Pericardium fibroblast (primary cell): ENCODE measurements at places on chromosomes 2 and 18. TPM values are rescaled to one million over a fixed set of nuclear protein-coding genes. Genes with fewer than 3 reads are reported as not detected.

GPR55 gene
- total RNA-seq = not detected in 2 replicates

SRD5A2 gene
- total RNA-seq = not detected in 2 replicates

CAPN14 gene
- 0.09 TPM in 1 of 2 replicates, not detected in the other for total RNA-seq

NMUR1 gene
- under 0.01 TPM in 1 of 2 replicates, not detected in the other for total RNA-seq

ACADL gene
- 0.09 TPM in 1 of 2 replicates, not detected in the other for total RNA-seq

PROKR1 gene
- total RNA-seq = not detected in 2 replicates

CNTNAP5 gene
- under 0.01 TPM in 1 of 2 replicates, not detected in the other for total RNA-seq

TTC39C gene
- total RNA-seq = 15.1 and 44.5 TPM in 2 replicates

ELP2 gene
- 39.3 and 43.7 TPM in 2 replicates for total RNA-seq

C2orf76 gene
- total RNA-seq = 9.8 and 18.2 TPM in 2 replicates

EML6 gene
- total RNA-seq = 0.09 and 0.12 TPM in 2 replicates

GYPC gene
- 222 and 267 TPM in 2 replicates for total RNA-seq

TMEM200C gene
- total RNA-seq = 1.2 TPM in 1 of 2 replicates, not detected in the other

BCL11A gene
- total RNA-seq = 0.12 and 1.3 TPM in 2 replicates

KCNG2 gene
- 0.47 and 2.2 TPM in 2 replicates for total RNA-seq

UPP2 gene
- not detected in 2 replicates for total RNA-seq

DYNC2LI1 gene
- total RNA-seq = 14.1 and 18.7 TPM in 2 replicates

IL36A gene
- not detected in 2 replicates for total RNA-seq

REG3G gene
- not detected in 2 replicates for total RNA-seq

ATF2 gene
- 19.6 and 26.0 TPM in 2 replicates for total RNA-seq

RBM44 gene
- not detected in 2 replicates for total RNA-seq

CDH19 gene
- total RNA-seq = 0.12 TPM in 1 of 2 replicates, not detected in the other

CFAP65 gene
- total RNA-seq = not detected in 2 replicates

RPS27A gene
- 2,712 and 3,488 TPM in 2 replicates for total RNA-seq

NEURL3 gene
- not detected in 2 replicates for total RNA-seq

PJVK gene
- total RNA-seq = 0.12 and 1.9 TPM in 2 replicates

ALPG gene
- total RNA-seq = not detected in 2 replicates

MARCHF7 gene
- 57.8 and 61.6 TPM in 2 replicates for total RNA-seq

HNMT gene
- 17.0 and 39.7 TPM in 2 replicates for total RNA-seq

B3GNT7 gene
- total RNA-seq = 0.09 and 0.23 TPM in 2 replicates

PDCD1 gene
- total RNA-seq = 0.12 TPM in 1 of 2 replicates, not detected in the other

SPEG gene
- 22.5 and 32.4 TPM in 2 replicates for total RNA-seq

CPSF3 gene
- 20.0 and 21.3 TPM in 2 replicates for total RNA-seq

KIF1A gene
- under 0.01 TPM in 1 of 2 replicates, not detected in the other for total RNA-seq

ABCB11 gene
- 1.2 TPM in 1 of 2 replicates, not detected in the other for total RNA-seq

BCS1L gene
- total RNA-seq = 15.8 and 27.7 TPM in 2 replicates

ANO7 gene
- total RNA-seq = 0.51 and 0.70 TPM in 2 replicates

ERBB4 gene
- total RNA-seq = not detected in 2 replicates

ALPI gene
- not detected in 2 replicates for total RNA-seq

TAF1B gene
- 7.6 and 12.3 TPM in 2 replicates for total RNA-seq

HAAO gene
- 0.70 TPM in 1 of 2 replicates, not detected in the other for total RNA-seq

L3MBTL4 gene
- 0.09 TPM in 1 of 2 replicates, not detected in the other for total RNA-seq

CHAC2 gene
- total RNA-seq = 0.09 and 2.7 TPM in 2 replicates

SPATA3 gene
- not detected in 2 replicates for total RNA-seq

CHRND gene
- 0.26 TPM in 1 of 2 replicates, not detected in the other for total RNA-seq

CYP20A1 gene
- 19.7 and 26.8 TPM in 2 replicates for total RNA-seq

TMEM247 gene
- not detected in 2 replicates for total RNA-seq
